Astrocyte of the spinal cord (primary cell): ENCODE measurements at places on chromosomes 7 and 10.

- DNase-seq = no peak
Observed at GRCh38 chr7:127390817-127391590, 1.5 kb downstream of the ZNF800 start.

DNA sequence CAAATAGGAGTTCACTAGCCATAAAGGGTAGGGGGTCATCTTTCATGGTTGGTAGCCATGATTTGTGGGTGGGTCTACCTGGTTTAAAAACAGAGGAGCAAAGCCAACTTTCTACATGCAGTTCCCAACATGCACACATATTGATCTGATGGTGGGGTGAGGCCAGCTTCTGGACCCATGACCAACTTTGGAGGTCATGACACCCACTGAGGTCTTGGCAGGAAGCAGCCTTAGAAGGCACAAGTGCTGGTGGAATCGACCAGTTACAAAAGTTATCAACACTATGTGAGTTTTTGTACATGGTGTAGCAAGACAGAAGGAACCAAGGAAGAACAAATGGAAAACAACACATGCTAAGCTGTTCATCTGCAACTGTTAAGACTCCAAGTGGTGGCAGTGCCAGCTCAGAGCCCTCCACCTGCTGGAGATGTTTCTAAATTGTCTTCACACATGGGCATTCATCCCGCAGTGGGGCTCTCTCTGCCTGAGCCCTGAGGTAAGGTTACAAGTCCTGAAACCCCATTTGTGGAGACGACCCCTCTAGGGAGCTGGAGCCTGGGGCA, 101.1 kb upstream of the TCF7L2 start:
- no peak for DNase-seq

DNA sequence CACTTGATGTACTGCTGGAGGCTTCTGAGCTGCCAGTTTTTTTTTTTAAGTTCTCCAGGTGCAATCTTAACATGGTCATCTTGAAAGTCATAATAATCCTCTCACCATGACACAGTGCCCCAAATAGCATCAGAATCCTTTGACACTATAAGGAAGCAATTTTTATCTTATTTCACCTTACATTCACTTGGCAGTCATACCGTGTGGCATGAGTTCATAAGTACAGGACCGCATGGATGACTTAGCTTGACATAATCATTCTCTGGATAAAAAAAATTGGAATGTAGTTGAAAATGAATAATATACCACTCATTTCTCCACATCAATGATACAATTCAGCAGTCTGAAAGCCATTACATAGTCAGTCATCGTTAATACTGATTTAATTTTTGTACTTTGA, 25.6 kb upstream of the TMEM196 start:
- DNase-seq = no peak

DNA sequence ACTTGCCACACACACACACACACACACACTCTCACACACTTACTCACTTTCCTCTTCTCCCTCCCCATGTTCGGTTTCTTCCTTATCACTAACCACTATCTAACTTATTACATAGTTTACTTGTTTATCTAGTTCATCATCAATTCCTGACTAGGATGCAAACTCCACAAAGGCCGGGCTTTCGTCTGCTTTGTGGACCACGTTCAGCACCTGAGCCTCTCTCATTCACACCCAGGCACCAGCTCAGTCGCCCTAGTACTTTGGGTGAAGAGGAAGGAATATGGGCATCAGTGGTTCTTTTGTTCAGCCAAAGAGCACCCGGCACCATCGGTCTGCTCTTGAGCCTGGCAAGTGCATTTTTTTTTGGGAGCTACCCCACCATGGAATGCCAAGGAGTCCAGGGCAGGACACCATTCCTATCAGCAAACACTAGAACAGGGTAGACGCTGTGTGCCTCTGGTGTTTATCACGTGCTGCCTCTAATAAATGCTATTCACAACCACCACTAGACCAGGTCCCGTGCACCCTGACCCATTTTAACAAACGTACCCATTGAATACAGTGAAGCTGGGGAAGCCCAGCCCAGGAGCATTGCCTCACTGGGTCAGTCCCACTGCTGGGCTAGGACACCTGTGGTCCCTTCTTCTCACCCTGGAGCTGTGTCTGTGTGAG, 2.2 kb downstream of the C10orf67 start:
- DNase-seq = no peak

- DNase-seq = peak; percentile 80
Observed at GRCh38 chr10:60611291-60611747, 167.0 kb upstream of the CDK1 start.

DNA sequence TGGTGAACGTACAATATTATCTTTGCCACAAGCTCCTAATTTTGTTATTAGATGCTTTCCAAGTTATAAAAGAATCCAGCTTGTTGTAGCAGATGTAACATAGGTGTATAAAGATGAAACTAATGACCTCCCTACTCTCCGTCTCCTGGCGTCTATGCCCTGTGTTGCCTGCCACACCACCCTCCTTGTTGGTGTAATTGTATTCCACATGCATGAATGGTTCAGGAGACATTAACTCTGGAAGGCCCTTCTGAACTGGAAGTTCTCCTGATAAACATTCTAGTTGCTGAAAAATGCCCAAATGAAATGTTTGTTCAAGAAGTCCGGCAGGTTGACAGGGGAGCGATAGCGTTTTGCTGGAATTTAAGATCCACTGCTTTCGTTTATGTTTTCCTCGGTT, 53.9 kb upstream of the SEPHS1 start:
- no peak for DNase-seq

GRCh38 chr10:29249018-29249417, 39.9 kb upstream of the LYZL1 start:
- DNase-seq = no peak

GRCh38 chr7:36806891-36807290, 82.6 kb upstream of the AOAH start:
- no peak for DNase-seq

GRCh38 chr10:72250666-72251065, 23.1 kb upstream of the DDIT4 start:
- peak; percentile 87 for DNase-seq

DNA sequence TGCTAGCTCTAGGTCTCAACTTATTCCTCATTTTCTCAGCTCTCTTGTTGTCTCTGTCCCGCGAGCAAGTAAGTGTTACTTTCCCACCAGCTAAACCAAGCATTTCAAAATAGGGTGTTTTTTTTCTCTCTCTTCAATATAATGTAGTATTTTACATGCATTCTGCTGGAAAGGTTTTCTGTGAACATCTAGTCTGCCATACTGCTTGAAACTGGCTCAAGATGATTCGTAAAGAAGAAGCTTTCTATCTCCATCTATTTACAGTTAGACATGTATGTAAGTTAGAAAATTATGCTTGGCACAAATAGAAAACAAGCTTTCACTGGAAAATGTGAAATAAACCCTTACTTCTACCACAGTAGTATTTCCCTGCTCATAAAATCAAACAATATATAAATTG, 31.2 kb downstream of the C1QL3 start:
- DNase-seq = no peak

- no peak for DNase-seq
Observed at GRCh38 chr10:131897297-131897899, 3.4 kb upstream of the PPP2R2D start.

DNA sequence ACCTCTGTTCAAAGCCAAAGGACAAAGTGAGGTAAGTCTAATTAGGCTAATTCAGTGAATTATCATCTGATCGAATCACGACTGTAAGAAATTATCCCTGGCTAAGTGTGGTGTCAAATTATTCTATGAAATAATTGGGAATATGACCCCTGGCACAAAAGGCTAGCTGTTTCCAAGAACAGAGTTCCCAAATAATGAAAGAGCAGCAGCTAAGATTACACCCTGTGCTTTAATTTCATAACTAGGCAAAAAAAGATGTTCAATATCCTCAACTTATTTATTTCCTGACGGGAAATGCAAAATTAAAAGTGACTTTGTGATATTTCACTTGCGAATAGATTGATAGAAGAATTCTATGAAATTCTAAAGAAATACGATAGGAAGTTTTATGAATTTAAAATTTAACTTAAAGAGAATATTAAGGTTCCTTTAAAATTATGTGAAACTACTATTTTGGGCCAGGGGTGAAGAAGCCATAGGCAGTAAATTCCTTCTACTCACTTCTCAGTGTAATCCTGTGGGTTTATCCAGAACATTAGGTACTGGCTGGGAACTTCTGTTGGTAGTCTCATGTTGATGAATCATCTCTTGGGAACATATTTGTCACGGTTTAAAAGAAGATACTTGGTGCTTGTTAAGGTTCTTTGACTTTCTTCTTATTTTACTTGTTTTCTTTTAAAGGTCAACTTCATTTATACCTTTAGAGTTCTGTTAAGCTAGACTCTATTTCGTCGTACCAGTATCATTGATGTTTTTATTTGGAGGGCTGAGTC, 148.5 kb downstream of the POLR1F start:
- DNase-seq = peak; percentile 92

DNA sequence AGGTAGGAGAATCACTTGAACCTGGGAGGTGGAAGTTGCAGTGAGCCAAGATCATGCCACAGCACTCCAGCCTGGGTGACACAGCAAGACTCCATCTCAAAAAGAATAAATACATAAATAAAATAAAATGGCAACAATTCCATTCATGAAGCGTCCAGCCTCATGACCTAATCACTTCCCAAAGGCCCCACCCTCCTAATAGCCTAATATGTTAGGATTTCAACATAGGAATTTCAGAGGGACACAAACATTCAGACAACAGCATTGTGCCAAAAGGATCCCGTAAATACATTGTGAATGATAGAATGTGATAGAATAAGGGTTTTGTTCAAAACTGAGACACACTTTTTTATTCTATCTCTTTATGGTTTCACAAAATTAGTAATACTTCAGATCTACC, 90.3 kb downstream of the FAM107B start:
- DNase-seq = no peak

GRCh38 chr7:138785587-138786437, 12.0 kb upstream of the TMEM213 start:
- no peak for DNase-seq

DNA sequence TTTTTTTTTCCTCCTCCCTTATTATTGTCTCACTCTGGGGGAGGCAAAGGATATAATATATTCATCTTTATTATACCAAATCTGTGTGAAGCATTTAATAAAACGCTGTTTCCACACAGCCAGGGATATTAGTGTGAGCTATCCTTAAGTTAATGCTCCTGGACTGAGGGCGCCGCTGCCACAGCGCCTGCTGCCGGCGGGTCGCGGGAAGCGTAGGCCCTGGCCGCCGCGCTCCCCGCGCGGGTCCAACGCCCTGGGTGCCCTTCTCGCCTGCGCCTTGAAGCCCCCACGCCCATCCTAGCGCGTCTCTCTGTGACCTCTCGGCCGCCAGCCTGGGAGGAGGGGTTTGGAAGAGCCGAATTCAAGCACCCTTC, 9.5 kb upstream of the LBX1 start:
- DNase-seq = no peak

GRCh38 chr7:1768832-1769231, 98.8 kb downstream of the ELFN1 start:
- no peak for DNase-seq
